ENCODE measurements at places on chromosomes 4 and X. TPM values are rescaled to one million over a fixed set of nuclear protein-coding genes. Genes with fewer than 3 reads are reported as not detected.

- DNase-seq: no peak
These were observed 250.0 kb downstream of the ENOX2 start for GRCh38 chrX:130652824-130653578.

- DNase-seq: no peak
These were observed 38.1 kb upstream of the ANXA3 start for GRCh38 chr4:78513411-78513975.

Gene TCEAL2
- total RNA-seq: 5.2 TPM

Gene NUP62CL
- 0.92 TPM for total RNA-seq

- DNase-seq: no peak
These were observed 466.3 kb upstream of the ACTRT1 start for GRCh38 chrX:128518508-128518907.

DNA sequence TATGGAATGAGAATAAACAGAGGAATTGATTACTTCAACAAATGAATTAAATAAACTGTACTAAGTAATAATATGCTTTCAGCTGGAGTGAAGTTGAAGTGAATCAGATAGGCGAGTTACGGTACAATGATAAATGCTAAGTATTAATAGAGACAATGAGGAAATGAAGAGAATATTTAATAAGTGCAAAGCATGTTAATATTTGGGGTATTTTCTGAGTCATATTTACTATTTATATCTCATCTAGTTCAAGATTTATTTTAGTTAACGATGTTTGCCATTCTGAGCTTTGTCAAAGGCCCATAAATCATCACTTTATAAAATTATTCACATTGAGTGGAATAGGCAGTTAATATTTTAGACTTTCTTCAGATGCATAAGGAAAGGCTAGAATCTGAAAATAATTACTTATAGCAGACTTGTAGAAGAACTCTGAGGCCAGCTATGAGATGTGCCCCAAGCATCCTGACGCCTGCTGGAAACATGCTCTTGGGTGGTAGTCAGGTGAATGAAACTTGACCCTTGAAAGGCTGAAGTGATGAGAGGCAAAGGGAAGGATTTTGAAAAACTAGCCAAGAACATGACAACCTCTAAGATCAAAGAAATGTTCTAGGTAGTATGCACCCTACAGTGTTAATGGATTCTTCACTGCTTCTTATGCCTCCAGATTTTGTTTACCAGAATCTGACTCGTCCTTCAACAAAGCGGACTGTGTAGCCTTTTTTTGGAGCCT is 133.8 kb upstream of the STIM2 start:
- no peak for DNase-seq

Gene SLC2A9
- total RNA-seq: 8.8 TPM

- DNase-seq: no peak
These were observed 210.9 kb downstream of the FRMPD4 start for GRCh38 chrX:12349201-12349600.

Gene MYL5
- 14.6 TPM for total RNA-seq

DNA sequence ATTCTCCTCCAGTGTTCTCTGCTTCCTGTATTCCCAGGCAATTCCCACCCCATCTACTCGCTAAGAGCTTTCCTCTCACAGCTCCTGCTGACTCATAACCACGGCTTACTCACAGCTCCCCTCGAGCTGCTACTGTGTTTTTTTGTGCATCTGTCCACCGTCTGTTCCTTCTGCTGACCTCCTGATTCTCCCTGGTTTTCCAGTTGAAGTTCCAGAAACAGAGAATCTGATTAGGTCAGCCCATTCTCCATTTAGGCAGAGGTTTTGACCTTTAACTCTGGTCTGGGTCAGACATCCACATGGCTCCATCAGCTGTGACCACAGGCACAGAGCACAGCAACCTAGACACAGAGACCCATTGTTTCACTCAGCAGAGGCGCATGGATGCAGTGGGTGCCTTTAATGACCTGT is 5.5 kb upstream of the SMIM20 start:
- no peak for DNase-seq

- DNase-seq: no peak
These were observed 15.4 kb upstream of the MMRN1 start for GRCh38 chr4:89879215-89879614.

Gene NALF2
- 3.7 TPM for total RNA-seq

Gene PPA2
- total RNA-seq: 69.1 TPM

GRCh38 chrX:14497184-14497666 is 32.1 kb upstream of the GLRA2 start:
- no peak for DNase-seq

DNA sequence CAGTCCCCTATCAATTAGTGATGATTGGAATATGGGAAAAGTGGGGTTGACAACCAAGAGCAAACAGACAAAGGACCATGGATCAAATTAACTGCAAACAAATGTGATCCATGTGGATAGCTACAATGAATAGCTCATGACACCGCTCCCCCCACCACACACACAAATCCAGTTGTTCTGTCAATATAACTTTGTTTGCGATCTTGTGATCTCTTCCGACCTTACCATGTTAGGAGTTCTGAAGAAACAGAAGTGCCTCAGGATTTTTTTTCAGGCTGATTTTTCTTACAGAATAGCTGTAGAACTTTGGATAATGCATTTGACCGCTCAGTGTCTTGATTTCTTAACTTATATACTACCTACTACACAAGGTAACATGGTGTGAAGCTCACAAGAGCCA is 116.6 kb downstream of the SH2D1A start:
- no peak for DNase-seq

GRCh38 chr4:82643994-82644733 is 82.4 kb upstream of the TMEM150C start:
- no peak for DNase-seq

Gene ARHGAP24
- total RNA-seq: 141 TPM

DNA sequence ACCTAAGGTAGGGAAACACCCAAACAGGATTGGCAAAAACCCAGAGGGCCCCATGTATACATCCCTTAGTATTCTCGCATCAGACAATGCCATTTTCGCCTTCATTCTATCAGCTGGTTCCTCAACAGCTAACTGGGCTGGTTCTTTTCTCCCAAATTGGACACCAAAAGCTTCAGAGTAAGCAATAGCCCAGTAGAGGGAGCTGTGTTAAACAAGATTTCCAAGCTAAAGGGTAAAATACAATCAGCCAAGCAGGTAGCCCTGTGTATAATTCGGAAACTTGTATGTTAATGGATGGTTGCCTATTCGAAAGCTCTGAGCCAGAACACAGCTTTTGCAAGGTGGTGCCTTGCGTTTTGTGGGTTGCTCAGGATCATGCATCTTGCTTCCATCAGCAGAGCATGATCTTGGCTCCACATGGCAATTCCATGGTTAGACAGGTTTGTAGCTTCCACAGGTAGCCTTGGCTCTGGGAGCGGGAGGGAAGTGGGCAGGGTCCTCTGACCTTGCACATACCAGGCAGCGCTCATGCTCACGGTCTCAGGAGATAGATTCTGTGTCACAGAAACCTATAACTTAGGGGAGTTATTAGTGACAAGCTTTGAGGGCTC is 115.2 kb upstream of the LNX1 start:
- DNase-seq: no peak

All from spleen (tissue), 13 donors.